ENCODE measurements at places on chromosomes 11 and 22.

- no peaks in the 10 kb centered on the region for H3K36me3 ChIP-seq
- H3K4me3 ChIP-seq = no peak overlapping the region
- peak; percentile 60 for DNase-seq
Measured at GRCh38 chr11:130407978-130408377, 20.4 kb downstream of the ADAMTS8 start.

GRCh38 chr11:117754030-117754429, 43.0 kb downstream of the DSCAML1 start:
- H3K4me3 ChIP-seq = no peak overlapping the region
- H3K27me3 ChIP-seq = no peaks in the 10 kb centered on the region
- no peak for DNase-seq
- H3K4me1 ChIP-seq = no peaks in the 10 kb centered on the region

DNA sequence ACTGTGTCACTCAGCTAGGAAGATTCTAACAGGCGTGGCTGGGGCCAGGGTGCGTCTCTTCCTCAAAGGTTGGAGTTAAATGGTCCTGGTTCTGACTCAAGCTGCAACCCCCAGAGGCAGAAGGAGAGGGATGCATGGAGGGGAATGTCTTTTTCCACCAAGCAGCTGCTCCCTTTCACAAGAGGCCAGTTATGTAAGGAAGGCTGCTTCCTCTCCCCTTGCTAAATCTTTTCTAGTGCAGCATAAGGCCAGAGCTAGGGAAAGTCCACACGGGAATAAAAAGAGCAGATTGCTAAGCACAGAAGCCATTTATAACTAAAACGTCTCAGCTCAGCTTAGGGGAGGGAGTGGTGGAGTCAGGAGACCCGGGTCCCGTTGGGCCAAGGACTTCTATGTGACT, 10.0 kb downstream of the PVALB start:
- no peak for DNase-seq
- H3K36me3 ChIP-seq = no peaks in the 10 kb centered on the region
- no peak overlapping the region for H3K27ac ChIP-seq
- H3K4me1 ChIP-seq = no peaks in the 10 kb centered on the region
- no peak overlapping the region for H3K4me3 ChIP-seq

GRCh38 chr11:86644291-86644690, 28.1 kb downstream of the ME3 start:
- peaks cover 15% of the 10 kb centered on the region for H3K4me1 ChIP-seq
- H3K36me3 ChIP-seq = no peaks in the 10 kb centered on the region
- no peak overlapping the region for H3K4me3 ChIP-seq
- H3K27me3 ChIP-seq = no peaks in the 10 kb centered on the region
- H3K27ac ChIP-seq = no peak overlapping the region

DNA sequence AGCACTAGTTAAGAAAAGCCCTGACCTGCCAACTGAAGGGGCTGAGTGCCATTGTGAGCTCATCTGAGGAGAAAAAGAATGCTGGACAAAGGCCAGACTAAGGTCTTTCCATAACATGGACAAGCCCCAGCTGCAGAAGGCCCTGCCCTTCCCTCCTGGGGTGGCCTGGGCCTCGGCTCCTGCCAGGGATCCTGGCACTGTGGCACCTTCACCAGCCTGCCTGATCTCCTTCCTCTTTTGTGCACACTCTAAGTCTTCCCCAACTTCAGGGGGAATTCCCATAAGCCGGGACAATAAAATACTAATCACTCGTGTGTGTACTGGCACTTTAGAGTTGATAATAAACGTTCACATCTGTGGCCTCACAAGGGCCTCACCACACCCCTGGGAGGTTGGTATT, 9.9 kb downstream of the TMPRSS13 start:
- no peaks in the 10 kb centered on the region for H3K36me3 ChIP-seq
- no peaks in the 10 kb centered on the region for H3K4me1 ChIP-seq
- H3K4me3 ChIP-seq = no peak overlapping the region
- H3K27ac ChIP-seq = no peak overlapping the region

GRCh38 chr11:76690736-76691135, 20.2 kb upstream of the LRRC32 start:
- H3K27me3 ChIP-seq = no peaks in the 10 kb centered on the region
- DNase-seq = no peak
- H3K4me1 ChIP-seq = no peaks in the 10 kb centered on the region
- H3K36me3 ChIP-seq = no peaks in the 10 kb centered on the region
- no peak overlapping the region for H3K27ac ChIP-seq

DNA sequence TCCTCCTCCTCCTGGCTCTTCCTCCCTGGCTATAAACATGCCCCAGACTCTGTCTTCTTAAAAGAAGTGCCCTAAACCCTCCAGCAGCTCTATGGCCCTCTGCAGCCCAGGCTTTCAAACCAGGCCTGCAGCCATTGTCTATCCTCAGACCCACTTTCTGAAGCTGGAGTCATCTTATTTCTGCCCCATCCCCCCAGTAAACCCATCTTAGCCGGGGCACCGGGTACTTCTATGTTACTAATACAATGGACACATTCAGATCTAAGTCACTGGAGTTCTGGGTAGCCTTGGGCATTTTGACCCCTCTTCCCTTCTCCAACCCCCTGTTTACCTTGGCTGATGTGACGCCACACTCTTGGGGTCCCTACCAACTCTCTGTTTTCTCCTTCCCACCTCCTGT, 29.7 kb upstream of the CACNG2 start:
- H3K4me1 ChIP-seq = no peaks in the 10 kb centered on the region
- no peaks in the 10 kb centered on the region for H3K36me3 ChIP-seq

Data from SJSA1 (cell line).